ENCODE measurements at places on chromosomes 7 and 10. TPM values are rescaled to one million over a fixed set of nuclear protein-coding genes. Genes with fewer than 3 reads are reported as not detected.

Gene SLC29A4
- 2.6 TPM for total RNA-seq

Gene PNLIPRP3
- not detected for total RNA-seq

Gene VPS37D
- 2.9 TPM for total RNA-seq

Gene TAS2R41
- total RNA-seq, result not detected

Gene LRRC17
- total RNA-seq, result 106 TPM

Gene SH2D4B
- 0.30 TPM for total RNA-seq

Gene GUSB
- total RNA-seq, result 26.3 TPM

Gene ADRA2A
- total RNA-seq, result not detected

Gene PRKRIP1
- total RNA-seq, result 18.5 TPM

Gene OR2A5
- not detected for total RNA-seq

Gene ZNF239
- total RNA-seq, result 0.91 TPM

Gene MUC3A
- total RNA-seq, result not detected

Gene MYL10
- total RNA-seq, result not detected

Gene PKD1L1
- 1.2 TPM for total RNA-seq

Gene WASHC2C
- 27.0 TPM for total RNA-seq

Gene CXCL12
- total RNA-seq, result 0.46 TPM

Gene IL6
- total RNA-seq, result 16.3 TPM

Gene SHTN1
- total RNA-seq, result 4.2 TPM

Gene AVPI1
- 1.5 TPM for total RNA-seq

Gene AKR1C8
- not detected for total RNA-seq

Gene ZNF503
- 1.4 TPM for total RNA-seq

Gene FRG2B
- total RNA-seq, result not detected

Gene TAS2R40
- total RNA-seq, result not detected

Gene PLEKHA1
- total RNA-seq, result 24.0 TPM

Gene SAMD9
- 11.0 TPM for total RNA-seq

Gene TWIST1
- not detected for total RNA-seq

Gene MMRN2
- total RNA-seq, result 377 TPM

Gene PPP1R3C
- 1.9 TPM for total RNA-seq

Gene SEMA3D
- 0.46 TPM for total RNA-seq

Gene ZNF679
- total RNA-seq, result not detected

Gene HTR7
- 0.32 TPM for total RNA-seq

Gene KCND2
- total RNA-seq, result 0.32 TPM

Gene TACC2
- 4.9 TPM for total RNA-seq

All from epithelial cell of umbilical artery (primary cell).